Stimulated activated naive CD4-positive, alpha-beta T cell treated with Interleukin-2 at 50 U/mL for 16 hours (primary cell): ENCODE measurements at places on chromosomes 7 and 10.

- no peak for DNase-seq
Measured at GRCh38 chr10:94402843-94403379, 570 bp downstream of the TBC1D12 start.

DNA sequence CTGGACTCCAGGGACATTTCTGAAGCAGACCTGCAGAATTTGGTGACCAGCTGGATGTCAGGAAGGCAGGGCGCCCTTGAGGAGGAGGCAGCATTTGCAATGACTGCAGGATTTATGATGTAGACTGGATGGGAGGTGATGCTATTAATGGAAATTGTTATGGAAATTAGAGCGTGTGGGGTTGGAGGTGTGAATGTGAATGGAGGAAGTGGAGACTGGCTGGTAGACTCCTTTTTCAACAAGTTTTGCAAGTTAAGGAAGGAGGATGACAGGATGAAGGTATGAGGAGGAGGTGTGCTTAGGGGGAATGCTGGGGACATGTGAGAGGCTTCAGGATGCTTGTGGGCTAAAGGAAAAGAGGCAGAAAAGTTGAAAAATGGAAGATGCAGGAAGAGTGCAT is 137.0 kb downstream of the TMEM178B start:
- no peak for DNase-seq

- DNase-seq, result no peak
Measured at GRCh38 chr7:68963552-68963951, 634.7 kb upstream of the AUTS2 start.

GRCh38 chr7:149330914-149331567 is 69.0 kb downstream of the ZNF783 start:
- DNase-seq, result no peak

- DNase-seq, result no peak
Measured at GRCh38 chr10:101832325-101832771, 11.3 kb downstream of the KCNIP2 start.

DNA sequence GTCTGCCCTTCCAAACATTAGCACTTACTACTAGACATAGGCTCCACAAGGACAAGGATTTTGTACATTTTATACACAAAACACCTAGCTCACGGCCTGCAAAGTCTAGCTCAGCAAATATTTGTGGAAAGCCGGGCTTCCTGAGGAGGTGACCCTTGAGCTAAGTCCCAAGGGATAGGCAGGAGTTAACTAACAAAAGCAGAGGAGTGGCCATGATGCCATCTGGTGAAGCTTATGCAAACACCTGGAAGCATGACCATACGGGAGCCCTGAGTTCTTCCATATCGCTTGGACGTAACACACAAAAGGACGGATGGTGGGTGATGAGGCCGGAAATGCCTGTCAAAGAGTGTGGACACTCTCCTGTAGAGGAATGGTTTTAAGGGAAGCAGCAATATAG is 25.9 kb upstream of the YAE1 start:
- no peak for DNase-seq

DNA sequence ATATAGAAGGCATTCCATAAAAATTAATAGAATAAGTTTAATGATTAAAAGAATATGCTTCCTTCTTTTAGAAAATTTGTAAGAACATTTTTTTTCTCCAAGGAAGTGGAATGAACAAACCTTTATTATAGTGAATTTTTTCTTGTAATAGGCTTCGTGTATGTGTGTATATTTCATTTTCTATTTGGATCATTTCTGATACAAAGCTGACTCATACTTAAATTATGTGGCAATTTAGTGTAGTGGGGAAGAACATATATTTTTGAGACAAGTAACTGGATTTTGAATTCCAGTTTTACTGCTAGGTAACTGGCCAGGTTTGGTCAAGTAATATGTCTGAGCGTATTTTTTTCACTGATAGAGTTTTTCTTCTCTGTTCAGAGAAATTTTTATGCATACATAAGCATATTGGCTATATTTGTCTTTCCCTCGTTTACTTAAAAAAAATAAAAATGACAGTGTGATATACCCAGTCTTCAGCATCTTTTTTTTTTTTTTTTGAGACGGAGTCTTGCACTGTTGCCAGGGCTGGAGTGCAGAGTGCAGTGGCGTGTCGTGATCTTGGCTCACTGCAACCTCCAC is 50.8 kb downstream of the CDK13 start:
- DNase-seq, result no peak

- DNase-seq, result no peak
Measured at GRCh38 chr7:157996359-157997079, 591.1 kb downstream of the PTPRN2 start.

- no peak for DNase-seq
Measured at GRCh38 chr7:115132096-115132495, 210.2 kb downstream of the MDFIC start.

DNA sequence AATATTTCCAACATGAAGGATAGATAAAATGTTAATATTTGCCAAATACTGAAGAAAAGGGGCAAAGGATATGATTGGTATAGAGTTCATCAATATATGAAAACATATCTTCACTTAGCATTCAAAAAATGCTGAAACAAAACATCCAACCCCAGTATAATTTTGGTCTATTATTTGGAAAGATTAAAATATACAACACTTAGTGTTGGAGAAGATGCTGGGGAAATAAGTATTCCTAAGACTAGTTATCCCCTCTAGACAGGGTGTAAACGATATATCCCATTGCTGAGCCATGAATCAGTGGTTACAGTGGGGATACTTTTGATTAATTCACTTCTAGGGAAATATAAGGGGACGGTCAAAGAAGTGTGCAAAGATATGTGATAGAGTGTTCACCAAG is 187.3 kb upstream of the IMMP2L start:
- DNase-seq, result no peak

DNA sequence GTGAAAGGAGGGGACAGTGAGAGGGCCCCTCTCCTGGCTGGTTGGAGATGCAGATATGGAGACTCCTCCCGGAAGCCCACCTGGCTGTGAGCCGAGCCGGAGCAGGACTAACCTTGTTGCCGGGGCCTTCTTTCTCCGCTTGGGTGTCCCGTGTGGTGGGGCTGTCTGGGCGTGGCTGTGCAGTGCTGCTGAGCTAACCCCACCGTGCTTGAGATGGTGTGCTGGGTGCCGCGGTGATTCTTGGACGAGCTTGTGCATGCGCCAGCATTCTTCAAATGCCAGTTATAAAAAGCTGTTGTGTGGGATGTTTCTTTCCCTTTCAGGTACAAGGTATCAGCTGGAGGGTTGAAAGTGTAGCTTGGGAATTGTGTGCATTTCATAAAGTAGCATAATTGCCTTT is 48.8 kb downstream of the DAGLB start:
- no peak for DNase-seq

GRCh38 chr10:95341716-95342130 is 50.9 kb upstream of the PDLIM1 start:
- DNase-seq, result no peak

GRCh38 chr10:131747791-131748190 is 153.0 kb upstream of the PPP2R2D start:
- no peak for DNase-seq

GRCh38 chr10:29780639-29781038 is 145.9 kb upstream of the SVIL start:
- no peak for DNase-seq

DNA sequence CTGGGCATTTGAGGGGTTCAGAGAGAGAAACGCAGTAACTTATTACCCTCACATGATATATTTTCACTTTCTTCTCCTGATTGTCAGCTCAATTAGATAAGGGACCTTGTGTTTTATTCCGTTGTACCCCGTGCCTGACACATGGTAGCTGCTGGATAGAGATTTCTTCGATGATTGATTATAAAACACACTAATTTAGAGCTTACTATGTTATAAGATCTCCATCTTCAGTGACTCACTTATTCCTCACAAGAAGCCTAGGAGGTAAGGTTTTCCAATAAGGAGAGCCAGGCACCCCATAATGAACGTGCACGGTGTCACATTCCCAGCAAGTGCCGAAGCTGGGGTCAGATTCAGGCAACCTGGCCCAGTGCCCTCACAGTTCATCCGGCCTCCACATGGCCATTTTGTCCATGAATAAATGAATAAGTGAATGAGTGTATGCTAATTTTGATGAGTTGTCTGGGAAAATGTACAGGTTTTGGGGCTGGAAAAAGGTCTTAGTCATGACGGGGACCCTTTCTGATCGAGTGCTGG is 138.1 kb upstream of the CDCA7L start:
- DNase-seq, result no peak

- peak; percentile 57 for DNase-seq
Measured at GRCh38 chr10:110504111-110504735, 6.5 kb downstream of the DUSP5 start.

DNA sequence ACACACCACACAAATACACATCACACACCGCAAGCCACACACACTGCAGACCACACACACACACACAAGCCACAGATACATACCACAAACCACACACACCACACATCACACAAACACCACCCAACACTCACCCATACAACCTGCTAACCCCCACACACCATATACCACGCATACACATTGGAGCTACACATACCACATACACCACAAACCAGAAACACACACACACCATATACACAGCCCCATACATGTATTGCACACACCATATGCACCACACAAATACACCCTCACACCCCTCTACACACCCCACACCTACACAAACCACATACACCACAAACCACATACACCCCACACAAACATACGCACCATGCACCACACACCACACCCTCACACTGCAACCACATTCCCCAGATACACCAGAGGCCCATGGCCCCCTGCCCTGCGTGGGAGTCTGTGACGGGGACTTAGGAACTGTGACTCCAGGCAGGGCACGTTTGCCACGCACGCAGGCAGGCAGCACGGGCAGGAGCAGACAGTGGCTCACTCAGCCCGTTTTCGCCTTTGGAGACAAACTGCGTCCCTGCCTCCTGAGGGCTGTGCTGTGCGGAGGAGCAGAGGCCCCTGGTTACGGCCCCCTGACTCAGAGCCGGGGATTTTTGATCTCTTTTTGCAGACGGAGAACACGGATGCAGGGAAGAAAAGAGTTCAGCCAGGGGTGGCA is 52.6 kb downstream of the TMEM209 start:
- peak; percentile 29 for DNase-seq

DNA sequence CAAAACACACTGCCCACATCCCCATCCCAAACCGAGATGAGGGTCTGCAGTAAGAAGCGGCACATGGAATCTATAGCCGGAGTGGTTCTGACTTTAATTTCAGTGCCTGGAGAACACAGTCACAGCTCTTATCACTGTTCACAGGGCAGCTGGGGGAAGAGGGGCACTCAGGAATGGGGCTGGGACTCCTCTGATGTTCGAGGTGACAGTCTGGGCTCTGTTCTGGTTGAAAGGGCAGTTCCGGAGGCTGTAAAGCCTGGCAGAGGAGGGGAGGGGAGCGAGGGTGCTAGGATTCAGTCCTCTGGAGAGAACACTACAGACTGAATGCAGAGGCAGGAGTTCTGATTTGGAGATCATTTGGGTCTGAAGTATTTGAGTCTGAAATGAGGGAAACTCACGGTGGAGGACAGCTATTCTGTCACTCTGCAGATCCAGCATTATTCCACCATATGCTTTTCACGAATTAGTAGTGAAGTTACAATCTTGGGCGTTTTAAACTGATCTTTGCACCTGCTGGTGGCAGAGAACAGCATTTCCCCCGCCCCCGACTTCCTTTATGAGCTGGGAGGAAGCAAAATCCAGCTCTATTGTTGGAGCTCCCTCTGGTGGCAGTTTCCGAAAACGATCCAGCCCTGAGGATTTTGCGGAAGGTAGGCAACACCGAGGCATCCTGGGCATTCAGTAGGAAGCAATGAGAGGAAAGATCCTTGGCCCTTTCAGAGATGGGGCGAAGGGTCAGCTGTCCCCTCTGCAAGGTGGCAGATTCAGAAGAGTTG is 22.7 kb upstream of the KCNK18 start:
- DNase-seq, result peak; percentile 78

GRCh38 chr10:102492344-102492939 is 10.1 kb downstream of the ACTR1A start:
- no peak for DNase-seq

- DNase-seq, result no peak
Measured at GRCh38 chr7:94252124-94252523, 142.6 kb upstream of the COL1A2 start.

DNA sequence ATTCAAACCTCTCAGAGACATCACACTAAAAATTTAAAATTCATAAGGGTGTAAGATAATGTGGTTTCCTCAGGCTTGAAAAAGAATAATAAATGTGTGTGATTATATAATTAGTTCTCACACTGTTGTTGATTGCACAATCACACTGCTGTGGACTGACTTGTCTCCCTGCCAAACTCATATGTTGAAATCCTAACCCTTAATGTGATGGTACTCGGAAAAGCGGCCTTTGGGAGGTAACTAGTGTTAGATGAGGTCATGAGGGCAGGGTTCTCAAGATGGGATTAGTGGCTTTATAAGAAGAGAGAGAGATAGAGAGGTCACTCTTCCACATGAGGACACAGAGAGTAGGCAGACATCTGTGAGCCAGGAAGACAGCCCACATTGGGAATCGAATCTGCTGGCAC is 128.5 kb upstream of the COL1A2 start:
- no peak for DNase-seq

DNA sequence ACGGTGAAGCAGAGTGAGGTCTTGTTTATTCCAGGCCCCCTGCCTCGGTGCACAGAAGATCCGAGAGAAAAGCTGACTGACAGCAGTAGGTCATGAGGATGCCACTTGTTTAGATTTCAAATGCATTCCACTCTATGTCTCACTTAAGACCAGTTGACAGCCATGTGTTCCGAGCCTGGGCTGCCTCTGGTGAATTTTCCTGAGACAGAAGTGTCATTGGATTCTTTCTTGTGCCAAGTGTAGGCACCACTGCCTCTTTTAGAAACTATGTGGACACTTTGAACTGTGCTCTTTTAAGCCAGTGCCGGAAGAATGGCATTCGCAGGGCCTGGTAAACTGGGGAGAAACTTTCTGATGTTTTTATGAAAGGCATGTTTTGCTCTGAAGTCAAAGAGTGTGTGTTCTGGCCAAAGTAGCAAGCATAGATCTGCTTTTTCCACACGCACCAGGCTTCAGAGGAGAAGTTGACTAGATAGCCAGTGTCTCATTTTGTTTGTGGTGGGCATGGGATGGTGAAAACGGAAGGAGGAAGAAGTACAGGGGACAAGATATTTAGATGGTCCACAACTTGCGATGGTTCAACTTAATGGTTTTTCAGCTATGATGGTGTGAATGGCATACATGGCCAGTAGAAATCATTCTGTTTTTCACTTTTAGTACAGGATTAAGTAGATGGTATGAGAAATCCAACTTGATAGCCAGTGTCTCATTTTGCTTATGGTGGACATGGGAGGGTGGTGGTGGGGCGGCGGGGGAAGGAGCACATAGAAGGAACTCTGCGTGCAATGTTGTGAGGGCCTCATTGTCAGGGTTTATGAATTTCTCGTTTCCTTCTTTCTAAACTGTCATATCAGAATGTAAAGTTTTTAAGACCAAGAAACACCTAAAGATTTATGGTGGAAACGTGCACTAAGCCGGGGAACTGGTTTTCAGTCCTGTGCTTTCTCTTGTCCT is 41.5 kb downstream of the CYP17A1 start:
- no peak for DNase-seq
